ENCODE measurements at places on chromosomes 5 and 9.

DNA sequence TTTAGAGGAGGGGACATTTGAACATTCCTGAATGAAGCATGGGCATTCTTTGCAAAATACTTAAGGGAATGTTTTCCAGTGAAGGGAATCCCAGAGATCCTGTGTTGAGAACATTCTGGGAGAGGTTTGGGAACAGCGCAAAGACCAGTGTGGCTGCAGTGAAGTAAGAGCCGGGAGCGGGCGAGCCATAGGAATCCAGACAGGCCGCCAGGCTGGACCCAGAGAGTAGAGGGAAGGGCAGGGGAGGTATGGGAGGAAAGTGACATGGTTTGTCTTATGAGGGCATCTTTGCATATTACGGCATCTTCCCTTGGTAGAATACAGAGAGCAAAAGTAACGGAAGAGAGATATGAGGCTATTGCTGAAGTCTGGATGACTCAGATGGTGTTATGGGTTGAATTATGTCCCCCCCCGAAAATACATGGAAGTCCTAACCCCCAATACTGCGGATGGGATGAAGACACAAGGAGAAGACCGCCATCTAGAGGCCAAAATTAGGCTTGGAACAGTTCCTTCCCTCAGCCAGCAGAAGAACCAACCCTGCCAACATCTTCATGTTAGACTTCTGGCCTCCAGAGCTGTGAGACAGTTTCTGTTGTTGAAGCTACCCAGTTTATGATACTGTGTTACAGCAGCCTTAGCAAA, 268.2 kb downstream of the MAST4 start:
- DNase-seq: no peak

DNA sequence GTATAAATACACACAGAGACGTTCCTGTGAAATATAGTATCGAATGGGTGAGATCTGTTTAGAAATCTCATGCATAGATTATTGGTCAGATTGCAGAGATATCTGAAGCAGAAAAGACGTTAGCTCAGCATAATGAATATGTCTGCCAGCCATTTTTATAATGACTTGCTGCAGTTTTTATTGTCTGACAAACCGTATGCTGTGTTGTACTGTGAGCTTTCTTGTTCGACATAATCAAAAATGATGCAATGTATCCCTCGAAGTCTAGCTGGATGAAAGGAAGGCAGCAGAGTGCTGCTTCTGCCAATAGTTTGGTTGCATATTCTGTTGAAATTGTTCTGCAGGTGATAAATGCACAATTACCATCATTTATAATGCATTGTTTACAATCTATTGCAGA, 514.9 kb upstream of the ARRDC3 start:
- no peak for DNase-seq

GRCh38 chr9:135229701-135230385, 142.4 kb downstream of the OLFM1 start:
- DNase-seq: no peak

DNA sequence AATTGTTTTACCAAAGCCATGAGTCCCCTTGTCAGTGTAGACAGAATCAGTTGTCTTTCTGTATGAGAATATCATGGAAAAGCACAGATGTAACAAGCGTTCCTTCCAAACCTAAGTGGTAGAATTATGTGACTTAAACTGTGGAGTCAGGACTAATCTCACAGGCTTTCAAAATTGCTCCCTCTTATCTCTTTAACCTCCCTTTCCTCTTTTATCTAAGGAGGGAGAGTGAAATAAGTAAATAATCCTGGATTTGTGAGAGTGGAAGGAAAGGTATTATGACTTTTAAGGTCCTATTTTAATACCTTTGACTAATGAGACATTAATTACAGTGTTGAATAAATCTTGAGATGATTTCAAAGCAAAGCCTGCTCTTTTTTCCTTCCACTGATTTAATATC, 52.4 kb upstream of the LIFR start:
- no peak for DNase-seq

DNA sequence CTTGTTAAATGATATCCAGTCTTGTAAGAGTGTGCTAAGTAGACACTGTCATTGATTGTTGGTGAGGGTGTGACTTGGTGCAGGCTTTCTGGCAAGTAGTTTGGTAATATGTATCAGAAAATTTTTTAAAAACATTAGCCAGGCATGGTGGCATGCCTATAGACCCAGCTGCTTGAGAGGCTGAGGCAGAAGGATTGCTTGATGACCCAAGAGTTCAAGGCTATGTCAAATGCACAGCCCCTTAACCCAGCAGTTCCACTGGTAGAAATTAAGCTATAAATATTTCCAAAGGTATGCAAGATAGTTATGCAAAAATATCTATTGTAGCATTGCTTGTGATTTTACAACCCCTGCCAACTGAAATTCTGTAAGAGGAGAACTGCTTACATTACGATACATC, 24.2 kb downstream of the ZBTB43 start:
- no peak for DNase-seq

DNA sequence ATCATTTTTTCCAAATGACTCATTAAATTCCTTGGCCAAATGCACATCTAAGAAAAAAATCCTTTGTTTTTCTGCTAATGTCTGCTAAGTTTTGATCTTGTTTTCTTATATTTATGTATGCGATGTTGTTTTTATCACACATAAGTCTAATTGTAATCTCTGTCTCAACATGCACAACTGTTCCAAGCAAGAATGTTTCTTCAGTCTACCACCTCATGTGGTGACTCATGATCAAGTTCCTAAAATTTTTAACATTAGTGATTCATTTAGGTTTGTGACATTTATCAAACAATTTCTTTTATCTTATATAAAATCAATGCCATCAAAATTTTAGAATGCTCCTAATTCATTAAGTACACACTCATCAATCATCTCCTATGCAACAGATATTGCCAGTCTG, 763.9 kb upstream of the FAM174A start:
- no peak for DNase-seq

GRCh38 chr9:133889584-133890301, 102.4 kb downstream of the VAV2 start:
- DNase-seq: no peak

DNA sequence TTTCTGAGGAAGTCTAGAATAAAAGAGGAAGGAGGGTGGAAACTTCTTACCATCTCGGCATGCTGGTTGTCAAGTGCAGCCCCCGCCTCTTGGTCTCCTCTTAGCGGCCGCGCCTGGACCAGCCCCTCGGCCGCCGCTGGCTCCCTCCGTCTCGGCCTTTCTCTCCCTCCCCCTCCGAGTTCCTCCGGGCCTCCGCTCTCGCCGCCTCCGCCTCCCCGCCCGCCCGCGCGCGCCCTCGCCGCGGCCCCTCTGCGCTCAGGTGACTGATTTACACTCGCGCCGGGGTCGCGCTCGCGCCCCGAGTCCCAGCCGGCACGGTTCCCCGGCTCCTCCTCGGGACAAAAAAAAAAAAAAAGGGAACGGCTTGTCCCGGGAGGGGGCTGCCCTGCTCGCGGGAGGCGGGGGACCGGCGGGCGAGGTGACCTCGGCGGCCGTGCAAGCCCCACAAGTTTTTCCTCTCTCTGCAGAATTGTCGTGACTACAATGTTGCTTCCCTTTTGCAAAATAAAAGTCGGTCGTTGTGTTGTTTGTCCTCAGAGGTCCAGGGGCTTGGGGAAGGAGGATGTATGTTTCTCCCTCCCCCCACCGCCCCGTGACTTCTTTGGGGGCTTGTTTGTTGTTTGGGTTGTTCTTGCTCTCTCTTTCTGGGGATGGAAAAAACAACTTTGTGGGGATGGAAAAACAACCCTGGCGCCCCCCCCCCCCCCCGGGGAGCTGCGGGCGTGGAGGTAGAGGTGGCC, at the start of gene BNC2:
BNC2 (minus strand) TSS at position 75 of the 740 bp plus-strand sequence; CDS start at position 53, 22 bp downstream.
- no peak for DNase-seq

GRCh38 chr5:61232490-61233050, 70.3 kb upstream of the SMIM15 start:
- no peak for DNase-seq

GRCh38 chr5:5353681-5354080, 68.8 kb upstream of the ICE1 start:
- no peak for DNase-seq

DNA sequence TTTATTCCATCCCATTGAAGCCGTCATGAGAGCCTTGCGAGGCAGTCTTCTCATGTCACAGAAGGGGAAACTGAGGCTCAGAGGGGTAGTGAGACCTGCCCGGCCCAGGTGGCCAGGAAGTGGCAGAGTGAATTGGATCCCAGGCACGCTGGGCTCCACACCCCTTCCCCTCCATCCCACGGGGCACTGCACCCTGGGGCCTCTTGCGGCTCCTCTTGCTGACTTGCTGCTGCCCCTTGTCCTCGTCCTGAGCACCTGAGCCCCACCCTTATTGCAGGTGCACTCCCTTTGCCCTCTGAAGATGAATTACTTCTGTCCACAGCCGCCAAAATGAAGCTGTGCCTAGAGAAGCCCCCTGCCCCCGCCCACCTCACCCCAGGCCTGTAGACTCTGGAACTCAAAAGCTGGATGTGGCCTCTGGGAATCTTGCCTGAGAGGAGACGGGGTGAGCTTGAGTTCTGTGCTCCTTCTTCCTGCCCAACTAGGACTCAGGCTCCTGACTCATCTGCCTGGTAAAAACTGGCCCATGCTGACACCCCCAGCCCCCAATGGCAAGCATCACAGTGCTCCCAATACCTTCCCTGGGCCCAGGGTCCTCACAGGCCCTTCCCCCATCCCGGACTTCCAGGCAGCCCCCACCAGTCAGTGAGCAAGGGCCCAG, 6.4 kb downstream of the NEURL1B start:
- DNase-seq: no peak

DNA sequence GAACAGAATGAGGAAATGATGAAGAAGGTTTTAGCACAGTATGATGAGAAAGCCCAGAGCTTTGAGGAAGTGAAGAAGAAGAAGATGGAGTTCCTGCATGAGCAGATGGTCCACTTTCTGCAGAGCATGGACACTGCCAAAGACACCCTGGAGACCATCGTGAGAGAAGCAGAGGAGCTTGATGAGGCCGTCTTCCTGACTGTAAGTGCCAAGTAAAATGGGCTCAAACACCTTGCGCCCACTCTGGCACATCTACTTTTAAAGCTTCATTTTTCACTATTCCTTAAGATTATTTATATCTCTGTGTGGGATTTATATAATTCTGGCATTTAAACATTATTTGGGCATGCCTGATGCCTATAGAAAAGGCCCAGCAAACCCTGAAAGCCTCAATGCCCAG, 55.6 kb downstream of the CMYA5 start:
- no peak for DNase-seq

- DNase-seq: no peak
Observed at GRCh38 chr5:121755266-121755665, 96.4 kb upstream of the FTMT start.

Data from cerebellum (tissue), 4 donors.